ENCODE measurements at places on chromosomes 16 and 17.

GRCh38 chr16:680967-681745 lies 946 bp downstream of the STUB1 start:
- no peak for DNase-seq

DNA sequence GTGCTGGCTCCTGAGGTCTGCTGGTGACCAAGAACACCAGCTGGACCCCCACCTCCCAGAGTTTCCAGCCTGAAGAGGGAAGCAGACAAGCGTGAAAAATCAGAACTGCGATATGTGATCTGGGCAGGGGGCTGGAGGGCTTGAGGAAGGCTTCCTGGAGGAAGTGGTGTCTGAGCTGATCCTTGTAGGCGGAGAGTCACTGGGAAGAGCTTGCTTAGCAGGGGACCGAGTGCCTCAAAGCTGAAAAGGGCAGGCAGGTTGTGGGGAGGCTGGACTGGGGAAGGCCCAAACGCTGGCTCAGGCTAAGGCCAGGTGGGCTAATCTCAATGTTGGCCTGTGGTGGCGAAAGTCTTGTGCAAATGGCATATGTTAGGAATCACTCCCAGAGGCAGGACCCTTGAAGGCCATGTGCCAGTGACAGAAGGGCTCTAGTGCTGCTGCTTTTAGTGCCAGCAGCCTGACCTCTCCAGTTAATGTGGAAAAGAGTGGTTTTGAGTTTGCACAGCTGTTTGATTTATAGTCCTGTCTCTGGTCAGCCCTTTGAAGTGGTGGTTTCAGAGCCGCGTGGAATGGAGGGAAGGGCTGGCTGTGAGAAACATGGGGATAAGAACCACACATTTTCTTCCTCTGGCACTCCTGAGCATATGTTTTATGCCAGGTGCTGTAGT lies 85.3 kb upstream of the LGALS9 start:
- DNase-seq, result no peak

GRCh38 chr16:87180069-87180468 lies 137.1 kb downstream of the C16orf95 start:
- no peak for DNase-seq

DNA sequence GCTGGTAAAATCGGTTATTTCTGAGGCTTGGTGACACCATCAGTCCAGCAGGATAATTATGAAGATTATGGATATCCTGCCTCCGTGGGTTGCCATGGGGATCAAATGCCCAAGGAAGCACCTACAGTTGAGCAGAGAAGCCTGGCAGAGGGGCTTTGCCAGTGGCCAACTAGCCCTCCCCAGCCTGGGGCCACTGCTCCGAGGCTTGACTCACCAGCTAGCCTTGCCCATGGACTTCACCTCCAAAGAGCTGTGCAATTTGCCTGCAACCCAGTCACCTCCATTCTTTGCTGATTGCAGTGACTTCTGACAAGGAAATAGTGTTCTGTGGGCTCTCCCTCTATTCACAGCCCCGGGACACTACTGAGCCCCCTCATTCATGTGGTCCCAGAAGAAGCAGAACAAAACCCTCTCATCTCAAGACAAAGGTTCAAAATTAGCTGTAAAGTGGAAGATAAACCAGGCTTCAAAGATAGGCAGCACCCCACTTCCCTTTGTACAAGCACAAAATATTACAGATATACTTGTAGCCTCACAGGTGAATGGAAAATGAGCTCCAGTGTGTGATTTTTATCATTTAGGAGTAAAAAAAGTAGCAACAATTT lies 1.6 kb downstream of the PECAM1 start:
- DNase-seq, result no peak

DNA sequence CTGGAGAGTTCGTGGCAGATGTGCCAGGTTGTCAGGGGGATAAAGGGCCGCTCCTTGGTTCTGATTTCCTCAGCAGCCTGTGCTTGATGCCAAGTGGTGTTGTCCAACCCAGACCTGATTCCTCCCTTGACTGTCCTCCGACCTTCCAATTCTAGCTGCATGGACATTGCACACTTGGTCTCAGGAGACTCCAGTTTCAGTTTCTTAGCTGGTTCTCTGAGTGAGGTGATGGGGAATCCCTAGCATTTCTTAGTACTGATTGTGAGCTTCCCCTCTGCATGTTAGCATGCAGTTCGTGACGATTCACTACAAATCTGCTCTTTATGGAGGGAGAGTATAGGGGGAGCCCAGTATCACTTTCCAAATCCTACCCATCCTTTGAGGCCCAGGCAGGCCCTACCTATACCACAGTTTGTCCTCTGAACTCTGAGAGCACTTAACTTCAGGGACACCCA lies 12.4 kb upstream of the CCR7 start:
- DNase-seq, result no peak

GRCh38 chr17:44905006-44906000 lies 6.1 kb upstream of the EFTUD2 start:
- no peak for DNase-seq

DNA sequence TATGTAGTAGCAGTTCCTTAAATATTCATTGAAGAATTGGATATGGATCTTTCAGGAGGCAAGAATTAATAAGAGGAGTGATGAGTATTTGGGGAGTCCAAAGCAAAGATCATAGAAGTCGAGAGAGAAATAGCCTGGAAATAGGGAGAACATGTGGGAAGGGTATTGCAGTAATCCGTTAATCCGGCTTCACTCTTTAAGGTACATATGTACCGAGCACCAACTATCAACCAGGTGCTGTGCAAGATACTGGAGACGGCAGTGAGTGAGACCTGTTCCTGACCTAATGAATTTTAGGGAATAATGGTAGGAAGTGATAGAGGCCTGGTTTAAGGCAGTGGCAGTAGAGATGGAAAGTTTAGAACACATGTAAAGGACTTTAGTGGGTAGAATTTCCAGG lies 1.1 kb downstream of the ELP5 start:
- DNase-seq, result no peak

GRCh38 chr17:57319806-57320205 lies 63.5 kb downstream of the MSI2 start:
- no peak for DNase-seq

DNA sequence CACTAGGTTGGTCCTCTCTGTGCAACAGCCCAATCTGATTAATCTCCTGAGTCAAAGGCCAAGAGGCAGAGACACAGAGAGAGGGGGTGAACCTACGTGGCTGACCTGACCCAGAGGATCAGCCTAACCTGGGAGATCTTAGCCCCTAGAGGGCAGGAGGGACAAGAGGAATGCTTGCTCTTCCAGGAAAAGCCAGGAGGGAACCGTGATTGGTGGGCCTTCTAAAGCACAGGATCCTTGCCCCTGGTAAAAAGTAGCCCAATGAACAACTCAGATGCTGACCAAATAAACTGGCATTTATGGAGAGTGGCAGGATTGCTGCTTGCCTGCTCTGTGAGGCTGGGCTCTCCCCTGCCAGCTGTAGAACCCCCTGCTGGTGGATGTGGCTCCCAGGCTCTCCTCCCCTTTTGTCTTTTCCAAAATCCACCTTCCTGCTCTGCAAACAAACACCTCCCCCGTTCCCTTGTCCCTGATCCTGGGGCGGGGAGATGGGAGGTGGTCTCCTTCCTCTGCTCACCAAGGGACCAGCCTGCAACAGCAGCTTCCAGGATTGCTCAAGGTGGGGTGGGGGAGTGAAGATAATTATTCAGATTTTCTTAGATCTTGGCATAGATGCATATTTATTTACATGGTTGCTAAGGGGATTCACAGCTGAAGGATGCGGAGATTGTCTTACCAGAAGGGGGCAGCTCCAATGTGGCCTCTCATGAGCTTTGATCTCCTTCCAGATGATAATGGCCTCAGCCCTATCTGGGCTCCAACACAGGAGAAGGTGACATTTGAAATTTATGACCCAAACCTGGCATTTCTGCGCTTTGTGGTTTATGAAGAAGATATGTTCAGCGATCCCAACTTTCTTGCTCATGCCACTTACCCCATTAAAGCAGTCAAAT lies 71.9 kb downstream of the SDR42E1 start:
- no peak for DNase-seq

DNA sequence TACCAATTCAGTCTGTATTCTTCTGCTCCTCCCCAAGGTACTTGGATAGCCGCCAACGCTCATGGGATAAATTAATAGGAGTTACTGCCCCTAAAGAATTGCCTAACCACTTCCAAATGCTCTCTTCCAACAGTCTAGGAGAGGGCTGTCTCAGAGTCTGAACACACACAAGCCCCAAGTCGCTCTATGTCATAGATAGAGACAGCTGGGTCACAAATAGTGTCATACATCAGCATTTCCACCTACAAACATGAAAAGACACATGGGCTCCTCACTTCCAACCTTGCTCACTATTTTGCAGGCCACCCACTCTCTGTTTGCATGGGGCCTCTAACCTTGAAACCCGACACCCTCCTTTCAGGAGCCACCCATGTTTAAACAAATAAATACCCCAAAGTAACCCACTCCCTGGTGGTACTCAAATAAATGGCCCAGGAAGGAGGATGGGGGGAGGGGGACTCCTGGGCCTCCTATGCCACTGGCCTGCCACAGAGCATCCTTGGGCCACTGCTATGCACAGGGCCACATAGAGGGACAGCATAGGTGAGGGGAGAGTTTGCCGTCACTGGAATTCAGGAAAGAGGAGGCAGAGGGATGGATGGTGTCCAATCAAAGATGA lies 265.9 kb downstream of the SOX9 start:
- DNase-seq, result no peak

- no peak for DNase-seq
Observed at GRCh38 chr17:54196751-54197150, 374.0 kb downstream of the KIF2B start.

DNA sequence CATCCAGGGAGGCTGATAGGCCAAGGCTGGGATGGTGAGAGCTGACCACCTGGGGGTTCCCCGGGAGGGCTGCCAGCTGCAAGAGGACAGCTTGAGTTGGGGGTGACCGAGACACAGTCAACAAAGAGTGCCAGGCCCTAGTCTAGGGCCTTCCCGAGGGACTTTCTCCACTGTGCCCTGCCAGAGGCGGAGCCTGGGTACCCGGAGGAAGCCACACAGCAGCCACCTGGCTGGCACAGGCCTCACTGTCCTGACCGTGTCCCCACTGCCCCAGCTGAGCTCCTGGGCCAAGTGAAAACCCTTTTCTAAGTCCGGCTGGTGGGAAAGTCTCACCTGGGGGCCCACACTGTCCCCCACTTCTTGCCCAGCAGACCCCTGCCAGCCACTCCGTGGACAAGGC lies 71.9 kb upstream of the GSE1 start:
- DNase-seq, result no peak

GRCh38 chr16:71250461-71251235 lies 20.1 kb upstream of the HYDIN start:
- DNase-seq, result no peak

DNA sequence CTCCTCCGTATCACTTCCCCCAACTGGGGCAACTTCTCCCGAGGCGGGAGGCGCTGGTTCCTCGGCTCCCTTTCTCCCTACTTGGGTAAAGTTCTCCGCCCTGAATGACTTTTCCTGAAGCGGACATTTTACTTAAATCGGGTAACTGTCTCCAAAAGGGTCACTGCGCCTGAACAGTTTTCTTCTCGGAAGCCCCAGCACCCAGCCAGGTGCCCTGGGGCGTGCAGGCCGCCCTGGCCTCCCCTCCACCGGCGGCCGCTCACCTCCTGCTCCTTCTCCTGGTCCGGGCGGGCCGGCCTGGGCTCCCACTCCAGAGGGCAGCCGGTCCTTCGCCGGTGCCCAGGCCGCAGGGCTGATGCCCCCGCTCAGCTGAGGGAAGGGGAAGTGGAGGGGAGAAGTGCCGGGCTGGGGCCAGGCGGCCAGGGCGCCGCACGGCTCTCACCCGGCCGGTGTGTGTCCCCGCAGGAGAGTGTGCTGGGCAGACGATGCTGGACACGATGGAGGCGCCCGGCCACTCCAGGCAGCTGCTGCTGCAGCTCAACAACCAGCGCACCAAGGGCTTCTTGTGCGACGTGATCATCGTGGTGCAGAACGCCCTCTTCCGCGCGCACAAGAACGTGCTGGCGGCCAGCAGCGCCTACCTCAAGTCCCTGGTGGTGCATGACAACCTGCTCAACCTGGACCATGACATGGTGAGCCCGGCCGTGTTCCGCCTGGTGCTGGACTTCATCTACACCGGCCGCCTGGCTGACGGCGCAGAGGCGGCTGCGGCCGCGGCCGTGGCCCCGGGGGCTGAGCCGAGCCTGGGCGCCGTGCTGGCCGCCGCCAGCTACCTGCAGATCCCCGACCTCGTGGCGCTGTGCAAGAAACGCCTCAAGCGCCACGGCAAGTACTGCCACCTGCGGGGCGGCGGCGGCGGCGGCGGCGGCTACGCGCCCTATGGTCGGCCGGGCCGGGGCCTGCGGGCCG lies 1.6 kb downstream of the HIC1 start:
- DNase-seq, result no peak

DNA sequence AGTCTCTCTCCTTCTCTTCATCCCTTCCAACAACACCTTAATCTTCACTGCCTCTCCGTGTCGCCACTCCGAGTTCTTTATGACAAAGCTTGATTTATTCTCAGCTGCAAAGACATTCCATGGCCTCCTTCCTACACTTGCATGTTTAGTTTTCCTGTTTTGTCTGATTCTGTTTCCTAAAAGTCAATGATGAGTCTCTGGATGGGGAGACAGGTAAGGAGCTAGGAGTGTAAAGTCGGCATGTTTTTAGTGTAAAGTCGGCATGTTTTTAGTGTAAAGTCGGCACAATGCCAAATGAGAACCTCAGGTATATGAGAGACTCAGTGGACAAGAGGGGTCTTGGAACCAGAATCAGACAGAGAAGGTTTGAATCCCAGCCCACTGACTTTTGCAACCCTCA lies 362.3 kb upstream of the EEF2KMT start:
- DNase-seq, result no peak

DNA sequence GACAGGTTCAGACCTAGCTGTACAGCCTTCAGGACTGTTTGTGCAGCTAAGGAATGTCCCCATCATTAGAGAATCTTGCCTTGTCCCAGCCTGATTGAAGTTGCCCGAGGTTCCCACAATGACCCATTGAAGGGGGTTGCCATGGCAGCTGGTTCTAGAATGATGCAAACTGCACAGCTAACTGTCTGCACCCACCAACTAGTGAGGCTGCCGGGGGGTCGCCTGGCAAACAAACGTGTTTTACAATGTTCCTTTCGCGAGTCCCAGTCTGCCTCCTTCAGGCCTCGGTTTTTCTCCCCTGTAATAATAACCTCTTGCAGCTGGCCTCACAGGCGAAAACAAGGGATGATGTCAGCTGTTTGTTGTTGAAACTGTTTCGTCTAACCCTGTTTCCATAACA lies 5.5 kb downstream of the C16orf96 start:
- DNase-seq, result no peak

DNA sequence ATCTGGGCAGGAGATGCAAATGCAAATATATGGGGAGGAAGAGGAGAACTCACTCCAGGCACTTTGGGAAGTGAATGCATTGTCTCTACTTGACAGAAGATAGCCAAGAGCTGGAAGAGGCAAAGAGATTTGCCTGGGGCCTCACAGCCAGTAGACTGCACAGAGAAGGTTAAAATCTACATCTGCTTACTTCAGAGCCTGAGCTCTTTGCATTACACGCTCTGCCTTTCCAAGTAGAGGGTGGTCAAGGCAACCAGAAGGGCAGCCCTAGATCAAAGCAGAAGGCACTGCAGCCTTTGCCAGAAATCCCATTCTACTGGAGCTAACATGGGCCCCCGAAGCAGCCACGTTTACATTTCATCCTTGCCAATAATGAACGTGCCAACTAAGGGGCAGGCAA lies 407.2 kb upstream of the CCL2 start:
- no peak for DNase-seq

- DNase-seq, result no peak
Observed at GRCh38 chr17:10051112-10051511, 146.0 kb upstream of the RCVRN start.

GRCh38 chr17:42879596-42879985 lies 21.0 kb upstream of the G6PC1 start:
- no peak for DNase-seq
